ENCODE measurements at places on chromosomes 6 and 20.

DNA sequence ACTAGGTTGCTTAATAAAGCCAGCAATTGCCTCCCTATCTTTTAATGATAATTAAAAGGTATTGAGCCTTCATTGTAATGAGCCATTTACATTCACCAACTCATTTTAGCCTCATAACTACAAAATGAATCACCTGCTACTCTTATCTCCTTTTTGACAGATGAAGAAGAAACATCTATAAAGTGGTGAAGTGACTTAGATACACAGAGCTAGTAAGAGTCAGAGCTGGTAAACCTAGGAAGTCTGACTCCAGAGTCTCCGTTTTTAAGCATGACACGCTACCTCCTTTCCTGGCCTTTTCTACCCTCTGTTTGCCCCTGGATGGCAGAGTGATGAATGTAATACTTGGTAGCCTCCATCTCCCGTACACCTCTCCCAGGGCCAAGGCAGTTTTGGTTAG is 93.5 kb downstream of the SPTLC3 start:
- DNase-seq = no peak

- no peak for DNase-seq
Measured at GRCh38 chr6:53624502-53624901, 41.1 kb downstream of the KLHL31 start.

GRCh38 chr6:45423111-45423823 is 45.5 kb upstream of the SUPT3H start:
- DNase-seq = peak; percentile 32

- no peak for DNase-seq
Measured at GRCh38 chr6:35067234-35067633, 73.9 kb downstream of the TCP11 start.

DNA sequence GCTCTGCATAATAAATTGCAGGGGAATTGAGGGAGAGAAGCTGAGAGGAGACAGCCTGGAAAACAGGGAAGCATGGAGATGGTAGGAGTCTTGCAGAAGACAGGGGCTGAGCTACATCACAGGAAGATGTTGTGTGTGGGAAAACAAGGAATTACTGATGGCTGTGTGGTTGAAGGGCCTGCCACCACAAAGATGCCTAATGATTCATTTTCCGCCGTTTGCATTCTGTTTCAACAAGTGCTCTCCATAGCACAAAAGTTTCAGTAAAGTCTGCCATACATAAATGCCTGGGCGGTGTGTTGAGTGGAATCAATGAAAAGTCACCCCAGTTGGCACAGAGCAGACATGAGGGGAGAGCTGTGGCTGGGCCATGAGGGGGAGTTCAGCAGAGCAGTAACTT is 5.6 kb upstream of the KLHL31 start:
- DNase-seq = no peak

GRCh38 chr6:73564578-73565345 is 43.9 kb upstream of the EEF1A1 start:
- DNase-seq = no peak
